GM12892 (cell line): ENCODE measurements at places on chromosomes 2 and 18.

- DNase-seq: no peak
Observed at GRCh38 chr2:128815248-128815647, 496.6 kb upstream of the HS6ST1 start.

DNA sequence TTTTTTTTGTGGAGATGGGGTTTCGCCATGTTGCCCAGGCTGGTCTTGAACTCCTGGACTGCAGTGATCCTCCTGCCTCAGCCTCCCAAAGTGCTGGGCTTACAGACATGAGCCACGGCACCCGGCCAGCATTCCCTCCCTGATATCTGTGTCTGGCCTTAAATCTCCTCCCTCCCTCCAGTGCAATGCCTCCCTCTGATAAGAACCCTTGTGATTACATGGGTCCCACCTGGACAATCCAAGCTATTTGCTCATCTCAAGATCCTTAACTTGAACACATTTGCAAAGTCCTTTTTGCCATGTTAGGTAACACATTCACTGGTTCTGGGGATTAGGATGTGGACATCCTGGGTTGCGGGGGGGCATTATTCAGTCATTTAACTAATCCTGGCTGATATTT is 40.5 kb upstream of the CREB1 start:
- DNase-seq: no peak

- no peak for DNase-seq
Observed at GRCh38 chr2:204795156-204795555, 249.9 kb downstream of the PARD3B start.

GRCh38 chr2:233259730-233260129 is 8.3 kb downstream of the ATG16L1 start:
- no peak for DNase-seq

DNA sequence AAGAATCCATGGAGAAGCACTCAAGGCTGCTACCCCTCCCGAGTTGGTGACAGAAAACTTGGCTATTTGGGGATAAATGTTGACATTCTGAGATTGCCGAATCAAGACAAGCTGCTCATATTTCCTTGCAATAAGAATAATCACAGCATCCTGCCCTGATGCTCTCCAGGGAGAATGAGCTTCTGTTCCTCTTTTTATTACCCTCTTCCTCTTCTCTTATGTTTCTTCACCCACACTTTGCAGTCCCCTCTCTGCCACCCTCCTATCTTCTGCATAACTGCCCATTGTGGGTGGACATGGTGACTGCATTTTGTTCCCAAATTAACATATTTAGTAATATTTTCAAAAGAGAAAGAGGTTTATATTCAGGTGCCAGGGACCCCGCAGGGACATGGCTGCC is 11.9 kb upstream of the MSGN1 start:
- no peak for DNase-seq

DNA sequence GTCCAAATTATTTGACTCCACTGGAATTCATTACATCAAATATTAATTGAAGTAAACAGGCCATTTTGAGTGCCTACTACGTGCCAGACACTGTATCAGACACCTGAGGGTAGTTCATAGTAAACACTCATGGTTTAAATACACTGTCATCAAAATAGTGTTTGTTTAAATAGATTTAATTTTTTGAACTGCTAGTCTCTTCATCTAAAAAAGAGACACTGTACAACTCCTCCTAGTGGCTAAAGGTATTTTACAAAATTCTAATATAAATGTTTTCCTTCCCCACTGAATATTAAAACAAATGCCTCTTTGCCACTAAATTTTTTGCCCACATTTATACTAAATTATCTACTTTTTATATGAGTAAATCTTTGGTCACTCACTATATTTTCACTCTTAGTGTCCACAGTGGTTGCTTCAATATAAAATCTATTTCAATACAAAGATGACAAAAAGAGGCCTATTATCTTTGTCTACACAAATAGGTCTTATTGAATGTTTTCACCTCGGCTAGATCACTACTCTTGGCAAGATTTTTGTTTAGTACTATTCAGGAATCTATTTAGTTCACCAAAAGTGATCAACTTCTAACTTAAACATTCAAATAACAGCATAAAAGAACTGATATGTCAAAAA is 122.1 kb downstream of the TMEM247 start:
- DNase-seq: no peak

GRCh38 chr18:50473881-50474280 is 86.0 kb upstream of the MAPK4 start:
- no peak for DNase-seq

GRCh38 chr18:48392268-48392667 is 16.9 kb downstream of the ZBTB7C start:
- no peak for DNase-seq

DNA sequence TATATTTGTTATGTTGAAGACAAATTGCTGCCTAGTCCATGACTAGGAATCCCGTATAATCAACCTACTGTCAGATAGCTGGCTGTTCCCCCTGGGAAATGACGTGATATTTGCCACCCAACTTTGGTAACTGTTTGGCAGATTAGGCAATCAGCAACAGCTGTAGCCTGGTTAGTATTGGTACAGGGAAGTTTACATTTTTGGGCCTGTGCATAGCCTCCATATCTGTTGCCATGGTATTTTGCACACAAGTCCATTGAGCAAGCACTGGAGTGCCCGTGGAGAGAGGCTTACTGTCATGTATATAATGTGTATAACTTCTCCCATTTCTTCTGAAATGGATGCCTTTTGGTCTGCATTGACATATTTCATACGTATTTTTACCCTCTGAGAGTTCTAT is 27.7 kb downstream of the BIRC6 start:
- no peak for DNase-seq

DNA sequence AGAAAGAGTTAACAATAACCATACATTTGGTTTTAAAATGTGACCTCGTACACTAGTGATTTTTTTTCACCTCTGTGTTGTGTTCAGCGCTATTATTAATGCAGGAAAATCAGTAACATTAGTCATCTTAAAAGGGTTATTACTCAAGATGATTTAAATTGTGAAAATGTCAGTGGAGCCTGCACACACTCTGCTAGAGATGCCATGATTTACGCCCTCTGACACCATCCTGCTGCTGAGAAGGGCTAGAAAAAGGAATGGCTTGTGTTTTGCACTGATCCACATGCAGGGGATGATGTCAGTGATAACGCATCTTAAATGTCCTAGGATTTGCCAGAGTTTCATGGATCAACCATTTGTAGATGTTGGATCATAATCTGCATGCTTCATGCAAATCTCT is 121.3 kb upstream of the BOD1L2 start:
- DNase-seq: no peak

DNA sequence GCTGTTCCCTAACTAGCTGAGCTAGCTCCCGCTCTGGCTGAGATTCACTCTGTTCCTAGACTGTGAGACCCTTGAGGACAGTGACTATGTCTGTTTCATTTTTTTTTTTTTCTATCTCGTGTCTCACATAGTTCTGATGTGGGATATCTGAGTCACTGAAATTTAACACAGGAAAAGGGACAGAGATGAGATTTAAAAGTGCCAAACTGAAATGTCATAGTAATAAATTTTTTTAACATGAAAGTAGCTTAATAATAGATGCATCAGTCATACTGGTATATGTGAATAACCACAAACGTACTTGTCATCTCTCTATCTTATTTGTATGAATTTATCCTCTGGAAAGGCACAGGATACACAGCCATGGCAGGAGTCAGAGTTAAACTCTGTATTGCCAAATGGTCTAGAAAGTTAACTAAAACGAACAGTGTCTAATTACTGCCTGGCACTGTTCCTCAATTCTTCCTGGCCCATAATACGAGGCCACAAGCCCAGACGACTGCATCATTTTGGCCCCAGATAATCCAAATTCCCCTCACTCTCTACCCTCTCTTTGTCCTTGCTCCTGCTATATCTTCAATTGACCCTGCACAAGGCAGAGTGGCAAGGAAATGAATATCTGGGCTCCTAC is 87.5 kb downstream of the SATB2 start:
- DNase-seq: no peak

- no peak for DNase-seq
Observed at GRCh38 chr18:63741769-63742168, 33.4 kb upstream of the SERPINB7 start.

DNA sequence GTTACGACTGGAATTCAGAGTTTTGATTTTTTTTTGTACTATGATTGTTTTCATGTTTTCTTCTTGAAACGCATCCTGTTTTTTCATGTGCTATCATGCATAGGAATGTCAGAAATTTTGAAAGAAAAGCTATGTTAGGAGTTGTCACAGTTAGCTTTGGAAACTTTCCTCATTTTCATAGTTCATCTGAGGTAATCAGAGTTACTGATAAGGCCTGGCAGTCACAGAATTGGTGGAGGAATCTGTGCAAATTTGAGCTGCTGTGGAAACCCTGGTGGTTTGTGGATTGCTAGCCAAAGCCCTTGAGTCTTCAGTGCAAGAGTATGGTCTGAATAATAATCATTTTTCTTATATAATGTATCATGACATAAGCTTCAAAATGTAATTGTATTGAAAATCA is 401.0 kb downstream of the CNTNAP5 start:
- DNase-seq: no peak

- DNase-seq: no peak
Observed at GRCh38 chr2:8367833-8368232, 314.0 kb upstream of the ID2 start.

GRCh38 chr2:63661076-63661475 is 72.3 kb downstream of the MDH1 start:
- no peak for DNase-seq

- DNase-seq: no peak
Observed at GRCh38 chr2:138494265-138494966, 7.2 kb upstream of the SPOPL start.

DNA sequence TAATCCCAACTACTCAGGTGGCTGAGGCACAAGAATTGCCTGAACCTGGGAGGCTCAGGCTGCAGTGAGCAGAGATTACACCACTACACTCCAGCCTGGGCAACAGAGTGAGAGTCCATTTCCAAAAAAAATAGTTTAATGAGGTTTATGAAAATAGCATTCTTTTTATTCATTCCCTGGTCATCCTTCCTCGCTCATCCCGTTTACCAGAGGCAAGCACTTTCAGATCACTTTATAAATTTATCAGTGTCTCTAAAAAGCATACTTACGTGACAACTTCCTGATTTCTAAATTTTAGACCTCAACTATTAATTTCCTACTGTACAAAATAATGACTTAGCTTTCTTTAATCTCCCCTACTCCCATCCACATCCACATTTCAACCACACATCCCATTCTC is 864.8 kb downstream of the EPHA4 start:
- no peak for DNase-seq

DNA sequence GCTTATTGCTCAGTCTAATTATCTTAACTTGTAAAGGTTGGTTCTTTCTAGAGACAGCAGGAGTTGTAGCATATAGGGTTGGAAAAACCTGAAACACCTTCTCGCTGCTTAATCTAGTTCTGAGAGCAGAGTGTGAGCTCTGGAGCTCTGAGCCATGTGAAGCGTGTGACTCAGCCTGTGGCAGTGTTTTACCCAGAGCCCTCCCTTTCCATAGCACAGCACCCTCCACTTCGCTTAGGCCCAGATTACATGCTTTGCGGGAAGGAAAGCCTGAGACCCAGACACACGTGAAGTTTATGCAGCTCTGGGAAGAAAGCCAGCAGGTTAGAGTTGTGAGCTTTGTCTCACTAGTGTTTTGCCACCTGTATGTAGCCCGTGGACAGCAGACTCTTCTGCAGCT is 74.5 kb downstream of the INPP4A start:
- DNase-seq: no peak

DNA sequence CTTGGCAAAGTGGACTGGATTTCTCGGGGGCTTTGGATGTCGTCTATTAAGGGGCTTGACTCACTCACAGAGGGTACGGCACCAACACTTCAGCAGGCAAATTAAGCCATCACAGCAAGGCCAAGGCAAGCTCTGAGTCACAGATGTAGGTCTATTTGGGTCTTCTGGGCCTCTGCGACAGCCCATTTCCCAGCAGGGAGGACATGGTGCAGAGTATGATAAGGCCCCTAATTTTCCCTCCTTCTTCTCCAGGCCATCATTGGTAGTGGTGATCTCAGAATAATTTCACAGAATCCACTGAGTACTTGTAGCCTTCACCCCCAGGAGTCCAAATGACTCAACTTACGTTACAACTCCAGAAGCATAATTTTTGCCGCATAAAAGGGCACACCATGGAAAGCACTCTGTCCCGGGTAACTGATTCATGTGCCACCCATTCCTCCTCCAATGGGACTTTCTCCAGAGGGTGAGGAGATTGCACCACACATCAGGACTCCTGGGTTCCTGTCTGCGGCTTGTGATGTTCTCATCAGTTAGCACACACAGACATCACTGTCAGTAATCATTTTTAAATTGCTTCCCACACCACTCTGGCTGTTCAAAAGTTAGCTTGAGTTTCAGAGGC is 164.9 kb downstream of the TXNL1 start:
- no peak for DNase-seq

GRCh38 chr2:211468877-211469663 is 912.7 kb downstream of the CPS1 start:
- DNase-seq: no peak

GRCh38 chr18:13934676-13935075 is 19.3 kb upstream of the MC2R start:
- DNase-seq: no peak
